Fibroblast of the aortic adventitia (primary cell): ENCODE measurements at places on chromosomes 16 and 17.

DNA sequence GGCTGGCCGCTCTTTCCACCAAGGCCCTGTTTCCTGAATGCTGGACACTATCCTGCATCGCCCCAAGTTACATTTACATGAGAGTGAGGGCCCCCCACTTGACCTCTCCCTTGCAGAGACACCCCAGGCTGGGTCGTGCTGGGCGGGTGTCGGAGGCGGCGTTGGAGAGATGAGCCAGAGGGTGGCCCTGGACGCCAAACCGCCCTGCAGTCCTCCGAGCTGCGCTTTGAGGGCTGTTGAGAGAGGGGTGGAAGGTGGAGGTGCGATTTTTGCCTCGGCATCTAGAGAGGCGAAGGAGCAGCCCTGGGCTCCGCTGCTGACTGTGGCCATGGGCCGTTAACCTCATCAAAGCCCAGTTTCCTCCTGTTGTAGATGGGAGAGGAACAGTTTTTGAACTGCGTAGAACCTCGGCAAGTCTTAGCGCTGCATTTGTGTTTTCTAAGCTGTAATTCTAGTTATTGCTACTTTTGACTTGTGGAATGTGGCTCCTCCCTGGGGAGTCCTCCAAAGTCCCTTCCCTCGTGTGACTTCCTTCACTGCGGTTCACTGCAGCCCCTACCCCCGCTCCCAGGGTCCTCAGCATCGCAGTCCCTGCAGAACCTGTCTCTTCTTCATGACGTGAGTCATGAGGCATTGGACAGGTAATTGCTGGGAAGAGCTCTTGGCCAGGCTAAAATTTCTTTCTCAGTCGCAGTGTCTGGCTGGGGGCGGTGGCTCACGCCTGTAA is 986 bp upstream of the ELOB start:
- DNase-seq: peak; percentile 25

- DNase-seq: no peak
Observed at GRCh38 chr16:51057102-51057793, 93.8 kb downstream of the SALL1 start.

GRCh38 chr16:71927383-71927782 is 32.1 kb downstream of the IST1 start:
- peak; percentile 93 for DNase-seq

GRCh38 chr16:88819126-88819525 is 7.4 kb upstream of the APRT start:
- no peak for DNase-seq

DNA sequence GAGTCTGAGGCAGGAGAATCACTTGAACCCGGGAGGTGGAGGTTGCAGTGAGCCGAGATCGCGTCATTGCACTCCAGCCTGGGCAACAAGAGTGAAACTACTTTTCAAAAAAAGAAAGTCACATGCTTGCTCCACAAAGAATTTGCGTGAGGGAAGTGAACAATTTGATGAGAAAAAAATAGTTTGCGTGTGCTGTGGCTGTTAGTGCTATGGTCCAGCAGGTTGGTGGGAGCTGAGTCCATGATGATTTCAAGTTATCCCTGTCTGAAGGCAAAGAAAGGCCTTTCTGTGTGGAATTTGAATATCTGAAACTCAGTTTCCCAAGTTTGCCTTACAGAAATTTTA is 21.0 kb downstream of the PRCD start:
- no peak for DNase-seq

DNA sequence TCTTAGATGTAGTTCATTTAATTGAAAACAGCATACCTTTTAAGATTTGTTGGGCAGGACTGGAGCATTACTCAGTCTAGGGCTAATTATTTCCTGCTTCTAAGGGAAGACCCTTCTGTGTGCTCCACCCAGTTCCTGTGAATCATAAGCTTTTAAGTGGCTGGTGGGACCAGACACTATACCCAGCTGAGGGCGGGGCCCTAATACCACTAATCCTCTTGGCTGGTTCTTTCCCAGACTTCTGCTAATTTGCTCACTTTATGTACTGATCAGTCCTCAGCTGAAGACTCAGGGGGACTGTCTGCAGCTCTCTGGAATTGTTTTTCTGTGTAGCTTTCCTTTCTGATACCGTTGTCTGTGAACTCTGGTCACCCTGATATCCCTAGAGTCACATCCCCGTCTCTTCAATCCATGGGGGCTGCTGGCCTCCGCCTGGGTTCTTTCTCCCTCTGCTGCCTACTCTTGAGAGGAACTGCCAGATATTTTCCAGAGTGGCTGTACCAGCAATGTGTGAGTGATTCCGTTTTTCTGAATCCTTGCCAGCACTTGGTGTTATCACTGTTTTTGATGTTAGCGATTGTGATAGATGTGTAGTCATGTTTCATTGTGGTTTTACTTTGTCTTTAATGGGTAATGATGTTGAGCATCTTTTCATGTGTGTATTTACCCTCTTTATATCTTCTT is 35.1 kb downstream of the MFSD11 start:
- peak; percentile 79 for DNase-seq

- no peak for DNase-seq
Observed at GRCh38 chr17:49582789-49583188, 7.1 kb downstream of the NXPH3 start.

DNA sequence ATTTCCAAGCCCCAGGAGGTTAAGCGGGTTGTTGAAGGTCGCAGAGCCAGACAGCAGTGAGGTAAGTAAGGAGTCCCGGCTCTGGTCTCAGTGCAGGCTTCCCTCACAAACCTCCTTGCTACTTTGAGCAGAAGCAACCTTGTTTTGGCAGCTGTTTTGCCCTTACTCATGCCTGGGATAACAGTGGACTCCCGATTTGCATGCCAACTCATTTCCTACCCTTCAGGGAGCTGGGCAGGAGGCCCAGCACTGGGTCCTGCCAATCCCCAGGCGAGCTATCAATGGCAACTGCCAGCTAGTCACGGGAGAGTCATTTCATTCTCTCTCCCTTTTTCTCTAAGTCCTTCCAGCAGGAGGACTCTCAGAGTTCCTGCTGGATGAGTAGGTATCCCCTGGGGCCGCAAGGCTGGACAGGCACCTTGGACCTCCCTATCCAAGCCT is 72.0 kb upstream of the KSR1 start:
- peak; percentile 99 for DNase-seq

DNA sequence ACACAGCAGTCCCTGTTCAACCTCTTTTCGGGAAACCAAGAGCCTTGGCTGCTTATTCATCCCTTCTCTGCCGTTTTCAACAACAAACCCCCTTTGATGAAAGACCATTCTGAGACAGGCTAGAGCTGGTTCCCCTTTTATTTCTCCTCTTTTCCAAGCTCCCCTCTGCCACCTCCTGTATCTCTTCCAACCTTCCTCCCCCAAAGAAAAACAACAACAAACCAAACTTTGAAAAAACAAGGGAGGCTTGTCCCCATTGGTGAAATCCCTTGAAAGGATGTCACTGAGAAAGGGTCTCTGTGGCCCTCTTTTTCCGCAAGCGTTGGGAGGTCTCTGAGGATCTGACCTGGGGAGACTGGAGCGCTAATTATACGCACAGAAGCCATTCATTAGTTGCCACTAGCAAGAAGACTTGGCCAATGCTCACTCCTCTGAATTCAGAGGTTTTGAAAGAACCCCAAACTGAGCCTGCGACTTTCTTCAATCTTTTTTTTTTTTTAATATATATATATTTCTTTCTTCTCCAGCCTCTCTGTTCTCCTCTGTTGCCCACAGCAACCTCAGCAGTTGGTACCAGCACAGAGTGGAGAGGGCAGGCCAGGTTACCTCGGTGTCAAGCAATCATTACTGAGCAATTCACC is 101.4 kb downstream of the PITPNC1 start:
- DNase-seq: no peak

- no peak for DNase-seq
Observed at GRCh38 chr17:73684183-73684582, 39.9 kb upstream of the SDK2 start.

DNA sequence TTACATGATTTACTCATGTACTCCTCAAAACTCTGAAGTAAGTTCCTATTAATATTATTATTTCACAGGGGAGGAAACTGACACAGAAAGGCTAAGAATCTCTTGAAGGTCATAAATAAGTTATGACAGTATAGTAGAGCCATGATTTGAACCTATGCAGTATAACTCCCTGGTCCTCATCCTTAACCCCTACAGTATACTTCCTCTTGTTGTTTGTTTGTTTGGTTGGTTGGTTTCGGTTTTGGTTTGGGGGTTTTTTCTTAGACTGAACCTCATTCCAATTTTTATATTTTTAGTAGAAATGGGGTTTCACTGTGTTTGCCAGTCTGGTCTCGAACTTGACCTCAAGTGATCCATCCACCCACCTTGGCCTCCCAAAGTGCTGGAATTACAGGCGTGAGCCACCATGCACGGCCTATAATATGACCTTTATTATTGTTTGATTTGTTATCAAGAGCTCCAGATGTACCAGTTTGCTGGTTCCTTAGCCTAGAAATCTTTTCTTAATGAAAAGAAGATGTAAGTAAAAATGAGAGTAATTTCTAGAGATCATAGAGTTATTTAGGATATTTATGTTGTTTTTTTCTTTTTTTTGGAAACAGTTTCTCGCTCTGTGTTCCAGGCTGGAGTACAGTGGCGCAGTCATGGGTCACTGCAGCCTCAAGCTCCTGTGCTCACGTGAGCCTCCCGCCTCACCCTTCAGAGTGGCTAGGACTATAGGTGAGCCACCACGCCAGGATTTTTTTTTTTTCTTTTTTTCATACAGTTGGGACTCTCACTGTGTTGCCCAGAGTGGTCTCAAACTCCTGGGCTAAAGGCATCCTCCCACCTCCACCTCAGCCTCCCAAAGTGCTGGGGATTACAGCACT is 4.8 kb downstream of the PRR11 start:
- DNase-seq: peak; percentile 12

DNA sequence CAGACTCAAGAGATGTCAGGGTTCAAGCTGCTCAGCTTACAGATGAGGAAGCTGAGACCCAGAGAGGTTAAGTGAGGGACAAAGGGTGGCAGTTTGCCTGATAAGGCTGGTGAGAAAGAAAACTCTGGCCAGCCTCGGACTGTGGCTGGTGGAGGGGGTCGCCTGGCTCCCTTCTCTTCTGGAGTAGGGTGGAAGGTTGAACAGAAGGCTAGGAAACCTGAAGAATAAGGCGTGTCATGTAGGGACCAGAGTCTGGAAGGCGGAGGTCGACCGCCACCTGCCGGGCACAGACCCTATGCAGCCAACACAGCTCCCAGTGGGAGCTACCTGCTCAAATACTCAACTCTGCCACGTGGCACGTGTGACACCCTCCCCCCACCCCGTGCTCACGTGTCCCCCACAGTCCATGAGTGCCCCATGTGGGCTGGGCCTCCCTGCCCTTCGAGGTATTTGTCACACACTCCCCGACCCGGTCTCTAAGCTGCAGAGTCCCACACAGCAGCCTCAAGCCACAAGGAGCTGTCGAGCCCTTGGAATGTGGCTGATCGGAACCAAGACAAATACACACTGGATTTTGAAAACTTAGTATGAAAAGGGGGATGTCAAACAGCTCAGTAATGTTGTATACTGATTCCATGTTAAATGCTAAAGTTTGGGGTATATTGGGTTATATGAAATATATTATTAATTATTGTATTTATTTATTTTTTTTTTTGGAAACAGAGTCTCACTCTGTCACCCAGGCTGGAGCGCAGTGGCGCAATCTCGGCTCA is 11.8 kb downstream of the HID1 start:
- DNase-seq: peak; percentile 14

DNA sequence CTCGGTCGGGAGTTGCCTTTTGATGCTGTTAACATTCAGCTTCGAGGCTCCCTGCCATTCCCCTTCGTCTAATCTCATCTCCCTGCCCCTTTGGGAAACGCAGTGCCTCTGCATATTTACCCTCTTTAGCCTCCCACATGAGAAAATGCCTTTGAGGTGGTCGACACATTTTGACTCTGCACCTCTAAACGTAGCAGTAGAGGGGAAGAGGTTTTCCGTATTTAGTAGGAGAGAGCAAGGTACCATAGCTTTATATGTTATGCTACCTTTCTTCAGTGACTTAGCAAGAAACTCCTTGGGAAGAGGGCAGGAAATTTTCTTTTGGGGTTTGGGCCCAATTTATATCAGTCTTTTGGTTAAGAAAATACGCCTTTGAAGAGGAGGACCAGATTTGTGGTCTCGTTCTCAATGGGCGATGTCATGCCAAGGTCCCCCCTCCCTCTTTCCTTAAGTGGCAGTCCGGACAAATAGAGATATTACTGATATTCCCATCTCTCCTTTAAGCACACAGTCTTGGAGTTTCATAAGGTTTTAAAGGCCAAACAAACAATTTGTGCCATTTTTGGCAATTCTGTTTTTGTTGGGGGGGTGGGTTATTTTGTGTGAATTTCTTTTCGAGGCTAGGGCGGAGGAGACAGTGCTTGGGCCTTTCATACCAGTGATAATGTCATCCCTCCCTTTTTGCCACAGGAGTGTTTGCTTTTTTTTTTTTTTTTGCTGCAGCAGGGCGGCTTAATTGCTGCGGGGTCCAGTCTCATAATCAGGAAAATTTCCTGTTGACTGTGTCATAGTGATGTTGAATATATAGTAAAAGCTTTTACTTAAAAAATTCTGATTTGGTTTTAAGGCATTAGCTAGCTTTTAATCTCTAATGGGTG is 1.5 kb downstream of the PAFAH1B1 start:
- DNase-seq: no peak

DNA sequence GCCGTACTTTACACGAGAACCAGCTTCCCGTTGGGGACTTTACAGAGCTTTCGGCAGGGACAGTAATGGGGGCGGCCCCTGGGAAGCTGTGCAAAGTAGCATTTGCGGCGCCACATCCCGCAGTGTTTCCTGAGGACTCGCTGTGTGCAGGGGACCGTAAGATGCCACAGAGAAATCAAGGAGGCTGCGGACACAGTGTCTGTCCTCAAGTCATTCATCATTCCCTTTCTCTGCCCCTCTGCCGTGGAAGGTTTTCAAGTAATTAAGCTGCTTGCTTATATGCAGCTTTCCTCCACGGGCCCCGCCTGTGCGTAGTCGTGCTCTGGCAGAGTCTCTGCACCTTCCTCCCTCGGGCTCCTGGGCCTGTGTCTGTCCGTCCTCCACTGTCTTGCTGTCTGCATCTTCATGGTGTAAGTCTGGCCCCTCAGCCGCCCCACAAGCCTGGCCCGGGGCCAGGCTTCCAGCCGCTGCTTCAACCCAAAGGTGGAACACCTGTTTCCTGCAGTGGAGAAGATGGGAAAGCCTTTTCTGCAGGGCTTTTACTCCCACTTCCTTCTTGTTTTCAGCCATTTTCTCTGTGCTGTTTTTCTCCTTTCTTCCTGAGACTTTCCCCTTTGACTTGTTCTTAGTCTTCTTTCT is 216.9 kb upstream of the CHMP6 start:
- no peak for DNase-seq
